HAP-1 (cell line): ENCODE measurements at places on chromosomes 6 and 20.

DNA sequence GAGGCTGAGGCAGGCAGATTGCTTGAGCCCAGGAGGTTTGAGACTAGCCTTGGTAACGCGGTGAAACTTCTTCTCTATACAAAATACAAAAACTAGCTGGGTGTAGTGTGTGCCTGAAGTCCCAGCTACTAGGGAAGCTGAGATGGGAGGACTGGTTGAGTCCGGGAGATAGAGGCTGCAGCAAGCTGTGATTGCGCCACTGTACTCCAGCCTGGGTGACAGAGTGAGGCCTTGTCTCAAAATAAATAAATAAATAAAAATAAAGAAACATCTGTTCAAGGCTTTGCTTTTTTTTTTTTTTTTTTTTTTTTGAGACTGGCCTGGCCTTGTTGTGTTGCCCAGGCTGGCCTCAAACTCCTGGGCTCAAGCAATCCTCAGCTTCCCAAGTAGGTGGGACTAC, 23.7 kb upstream of the SLC23A2 start:
- DNase-seq: no peak

DNA sequence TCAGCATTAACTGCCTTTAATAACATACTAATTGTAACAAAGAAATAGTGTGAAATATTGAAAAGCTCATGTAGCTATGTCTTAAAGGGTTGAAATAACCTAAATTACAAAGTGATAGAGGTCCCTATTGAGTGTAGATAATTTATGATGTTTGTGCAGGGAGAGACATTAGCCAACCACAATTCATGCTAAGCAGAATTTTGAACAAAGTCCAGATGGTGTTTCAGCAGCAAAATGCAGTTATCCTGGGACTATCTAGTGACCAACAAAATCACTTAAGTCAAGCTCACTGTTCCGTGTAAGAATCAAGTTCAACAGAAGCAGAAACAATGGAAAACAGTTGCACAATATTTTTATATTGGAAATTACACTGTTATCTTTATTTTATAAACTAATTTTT, 218.5 kb downstream of the SIM1 start:
- no peak for DNase-seq

DNA sequence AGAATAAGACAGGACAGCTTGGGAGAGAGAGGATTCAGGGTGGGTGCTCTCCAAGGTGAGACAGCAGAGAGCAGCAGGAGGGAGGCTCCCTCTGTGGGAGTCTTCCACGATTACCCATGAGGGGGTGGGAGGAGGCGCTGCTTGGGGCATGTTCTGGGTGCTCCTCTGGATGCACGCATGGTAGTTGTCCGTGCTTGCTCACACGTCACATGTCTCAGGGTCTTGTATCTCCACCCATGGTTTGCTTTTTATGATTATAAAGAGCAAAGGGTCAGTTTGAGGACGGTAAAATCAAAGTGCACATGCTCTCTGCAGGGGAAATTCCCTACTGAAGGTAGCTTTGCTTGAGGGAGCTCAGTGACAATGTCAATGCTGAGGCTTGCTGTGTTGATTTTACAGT, 338.4 kb downstream of the THBS2 start:
- DNase-seq: no peak

GRCh38 chr6:107732461-107732860, 91.7 kb downstream of the SCML4 start:
- no peak for DNase-seq

- no peak for DNase-seq
Measured at GRCh38 chr6:142867355-142867801, 77.6 kb downstream of the HIVEP2 start.

DNA sequence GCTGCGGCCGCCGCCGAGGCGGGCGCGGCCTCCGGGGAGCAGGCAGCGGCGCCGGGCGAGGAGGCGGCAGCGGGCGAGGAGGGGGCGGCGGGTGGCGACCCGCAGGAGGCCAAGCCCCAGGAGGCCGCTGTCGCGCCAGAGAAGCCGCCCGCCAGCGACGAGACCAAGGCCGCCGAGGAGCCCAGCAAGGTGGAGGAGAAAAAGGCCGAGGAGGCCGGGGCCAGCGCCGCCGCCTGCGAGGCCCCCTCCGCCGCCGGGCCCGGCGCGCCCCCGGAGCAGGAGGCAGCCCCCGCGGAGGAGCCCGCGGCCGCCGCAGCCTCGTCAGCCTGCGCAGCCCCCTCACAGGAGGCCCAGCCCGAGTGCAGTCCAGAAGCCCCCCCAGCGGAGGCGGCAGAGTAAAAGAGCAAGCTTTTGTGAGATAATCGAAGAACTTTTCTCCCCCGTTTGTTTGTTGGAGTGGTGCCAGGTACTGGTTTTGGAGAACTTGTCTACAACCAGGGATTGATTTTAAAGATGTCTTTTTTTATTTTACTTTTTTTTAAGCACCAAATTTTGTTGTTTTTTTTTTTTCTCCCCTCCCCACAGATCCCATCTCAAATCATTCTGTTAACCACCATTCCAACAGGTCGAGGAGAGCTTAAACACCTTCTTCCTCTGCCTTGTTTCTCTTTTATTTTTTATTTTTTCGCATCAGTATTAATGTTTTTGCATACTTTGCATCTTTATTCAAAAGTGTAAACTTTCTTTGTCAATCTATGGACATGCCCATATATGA, 3.2 kb downstream of the MARCKS start:
- no peak for DNase-seq

DNA sequence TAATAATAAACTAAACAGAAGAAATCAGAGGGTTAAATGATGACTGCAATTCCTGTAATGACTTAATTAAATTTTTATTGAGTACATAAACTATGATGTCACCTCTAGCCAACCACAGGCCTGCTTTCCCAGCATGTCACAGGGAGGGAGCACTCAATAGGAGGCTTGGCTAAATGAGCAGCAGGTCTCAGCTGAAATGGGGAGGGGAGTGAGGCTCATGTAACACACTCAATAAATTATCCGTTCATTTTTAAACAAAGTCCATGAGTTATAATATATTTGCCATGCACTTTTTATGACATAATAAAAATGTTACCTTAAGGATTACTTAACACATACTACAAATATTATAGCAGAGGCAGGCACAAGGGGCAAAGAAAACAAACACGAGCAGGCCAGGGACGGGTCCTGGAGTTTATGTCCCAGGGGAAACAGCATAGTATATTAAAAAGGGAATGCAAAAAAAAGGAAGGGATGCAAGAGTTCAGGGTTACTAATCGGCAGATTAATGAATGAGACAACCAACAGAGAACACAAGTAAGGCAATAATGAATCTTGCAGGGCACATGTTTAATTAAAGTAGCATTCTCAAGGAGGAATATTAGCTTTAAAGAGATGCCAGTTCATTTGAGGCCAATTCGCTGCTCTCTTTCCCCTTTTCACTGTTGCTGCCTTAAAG, 27.1 kb upstream of the FAM83C start:
- no peak for DNase-seq

DNA sequence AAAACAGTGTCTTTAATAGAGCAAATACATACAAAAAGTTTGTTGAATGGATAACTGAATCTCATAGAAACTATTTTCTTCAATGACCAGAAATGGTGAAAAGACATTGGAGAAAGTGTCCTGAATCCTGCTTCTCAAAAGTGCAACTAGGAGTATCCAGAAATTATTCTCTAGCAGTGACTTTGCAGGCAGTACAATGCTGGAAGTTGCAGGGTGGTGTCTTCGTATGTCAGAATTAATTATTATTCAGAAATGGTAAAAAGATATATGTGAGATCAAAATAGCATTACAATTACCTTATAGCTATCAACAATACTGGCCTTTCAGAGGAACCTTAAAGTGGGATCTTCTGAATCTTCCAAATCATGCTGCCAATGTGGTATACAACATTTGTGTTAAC, 10.0 kb downstream of the FRK start:
- DNase-seq: no peak

GRCh38 chr6:155333414-155333813, 19.1 kb upstream of the TFB1M start:
- no peak for DNase-seq

DNA sequence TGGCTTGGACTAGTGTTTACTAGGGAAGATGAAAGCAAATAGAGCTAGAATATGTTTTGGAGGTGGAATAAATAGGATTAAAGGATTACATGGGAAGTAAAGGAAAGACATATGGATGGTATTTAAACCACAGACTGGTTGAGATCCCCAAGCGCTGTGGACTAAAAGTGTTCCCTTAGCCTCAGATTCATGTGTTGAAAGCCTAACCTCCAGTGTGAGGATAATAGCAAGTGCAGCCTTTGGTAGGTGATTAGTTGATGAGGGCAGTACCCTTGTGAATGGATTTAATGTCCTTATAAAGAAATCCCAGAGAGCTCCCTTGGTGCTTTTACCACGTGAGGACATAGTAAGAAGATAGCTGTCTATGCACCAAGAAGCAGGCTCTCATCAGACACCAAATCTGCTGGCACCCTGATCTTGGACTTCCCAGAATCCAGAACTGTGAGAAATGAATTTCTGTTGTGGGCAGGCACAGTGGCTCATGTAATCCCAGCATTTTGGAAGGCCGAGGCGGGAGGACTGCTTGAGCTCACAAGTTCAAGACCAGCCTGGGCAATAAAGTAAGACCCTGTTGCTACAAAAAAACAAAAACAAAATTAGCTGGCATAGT, 57.3 kb upstream of the MCM9 start:
- DNase-seq: no peak

DNA sequence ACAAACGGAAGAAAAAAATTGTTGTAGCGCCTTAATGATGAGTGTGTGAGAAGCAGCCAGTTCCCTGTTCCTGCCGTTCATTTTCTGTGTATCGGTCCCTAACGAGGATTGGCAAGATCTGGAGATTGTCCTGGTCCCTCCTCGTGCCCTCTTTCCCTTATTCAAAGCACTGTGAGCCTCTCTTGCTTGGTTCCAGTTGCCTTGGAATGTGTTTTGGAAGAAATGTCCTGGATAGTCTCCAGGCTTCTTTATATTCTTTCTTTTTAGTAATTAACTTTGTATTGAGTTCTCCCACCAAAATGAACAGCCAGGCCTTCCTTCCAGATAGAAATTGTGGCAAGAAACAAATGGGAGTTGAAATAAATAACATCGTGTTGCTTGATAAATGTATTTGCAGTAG, 348.3 kb downstream of the CDH26 start:
- DNase-seq: no peak

DNA sequence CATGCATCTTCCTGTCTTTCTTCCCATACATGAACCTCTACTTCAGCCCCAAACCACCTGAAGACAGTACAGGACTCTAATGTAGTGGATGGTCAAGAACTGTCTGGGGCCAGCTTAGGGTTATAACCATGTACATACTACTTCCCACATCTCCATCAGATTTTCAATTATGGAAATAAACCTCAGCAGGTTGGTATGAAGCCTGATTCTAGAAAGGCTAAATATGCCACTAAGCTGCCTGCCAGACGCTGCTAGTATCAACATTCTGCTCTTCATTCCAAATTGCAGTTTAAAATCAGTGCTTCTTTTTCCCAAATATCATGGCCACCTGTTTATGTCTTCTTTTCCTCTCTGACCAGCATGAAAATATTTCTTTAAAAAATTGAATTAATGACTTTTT, 99.2 kb upstream of the ID4 start:
- no peak for DNase-seq

GRCh38 chr6:29465279-29465678, 8.3 kb downstream of the OR2H1 start:
- no peak for DNase-seq

DNA sequence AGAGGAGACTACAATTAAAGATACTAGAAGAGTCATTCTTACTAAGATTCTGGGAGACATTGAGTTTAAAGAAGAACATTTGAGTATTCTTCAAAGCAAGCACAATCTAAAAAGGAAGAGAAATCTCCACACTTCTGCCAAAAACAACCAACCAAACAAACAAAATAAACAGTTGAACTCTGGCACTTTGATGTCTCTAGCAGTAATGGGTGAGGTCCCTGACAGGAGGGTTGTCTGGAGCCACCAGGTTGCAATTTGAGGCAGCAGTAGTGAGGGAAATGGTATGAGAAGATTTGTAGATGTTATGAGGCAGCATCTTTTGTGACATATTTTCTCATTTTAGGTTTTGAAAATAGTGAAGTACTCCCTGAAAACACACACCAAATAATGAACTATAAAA, 108.1 kb downstream of the PHF3 start:
- DNase-seq: no peak

DNA sequence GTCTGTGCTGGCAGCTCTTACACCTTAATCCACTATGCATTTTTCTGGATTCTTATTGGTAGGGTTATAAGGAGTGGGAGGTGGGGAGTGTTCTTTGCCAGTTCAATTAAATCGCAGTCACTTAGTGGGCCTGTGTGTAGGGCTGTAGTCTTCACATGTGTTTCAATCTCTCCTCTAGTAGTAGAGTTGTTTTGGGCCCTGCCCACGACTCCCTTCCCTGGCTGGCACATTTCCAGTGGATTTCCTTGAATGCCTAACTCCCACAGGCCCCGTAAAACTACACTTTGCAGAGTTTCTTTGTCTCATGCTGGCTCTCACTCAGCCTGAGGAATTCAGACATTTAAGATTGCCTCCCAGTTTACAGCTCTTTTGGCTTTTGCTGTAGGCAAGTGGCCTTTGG, 414.0 kb upstream of the OPRM1 start:
- peak; percentile 71 for DNase-seq

DNA sequence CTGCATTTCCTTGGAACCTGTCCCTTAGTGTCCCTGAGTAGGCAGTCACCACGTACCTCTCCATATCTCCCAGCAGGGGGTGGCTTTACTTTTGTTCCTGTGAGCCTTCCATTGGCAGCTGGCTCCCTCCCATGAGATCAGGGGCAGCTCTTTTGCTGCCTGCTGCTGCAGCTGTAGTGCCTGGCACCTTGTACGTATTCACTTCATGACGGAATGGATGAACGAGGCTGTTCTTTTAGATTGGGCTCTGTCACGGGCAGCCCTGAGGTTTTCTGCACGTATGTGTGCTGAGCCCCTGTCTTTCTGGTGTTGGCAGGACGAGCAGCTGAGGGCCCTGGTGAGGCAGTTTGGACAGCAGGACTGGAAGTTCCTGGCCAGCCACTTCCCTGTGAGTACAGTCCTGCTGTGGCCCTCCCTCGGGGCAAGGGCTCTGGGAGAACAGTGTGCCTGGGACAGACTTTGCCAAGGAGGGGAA, 14.6 kb downstream of the MYBL2 start:
- DNase-seq: no peak

- DNase-seq: no peak
Measured at GRCh38 chr20:45118028-45118427, 3.1 kb upstream of the WFDC5 start.

- no peak for DNase-seq
Measured at GRCh38 chr20:40991181-40991889, 37.3 kb upstream of the TOP1 start.

DNA sequence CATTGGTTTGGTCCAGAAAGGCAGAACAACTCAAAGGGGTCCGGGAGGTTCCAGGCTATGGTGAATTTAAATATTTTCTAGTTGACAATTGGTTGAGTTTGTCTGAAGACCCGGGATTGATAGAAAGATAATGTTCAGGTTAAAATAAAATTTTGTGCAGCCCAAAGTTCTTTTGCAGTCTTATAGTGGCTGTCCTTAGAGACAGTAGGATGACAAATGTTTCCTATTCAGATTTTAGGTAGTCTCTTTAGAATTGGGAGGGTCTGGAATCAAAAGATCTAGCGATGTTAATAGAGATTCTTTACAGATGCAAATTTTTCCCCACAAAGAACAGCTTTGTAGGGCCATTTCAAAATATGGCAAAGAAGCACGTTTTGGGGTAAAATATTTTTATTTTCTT, 109.1 kb downstream of the TULP4 start:
- DNase-seq: peak; percentile 55

GRCh38 chr20:31717478-31718201, 5.0 kb downstream of the BCL2L1 start:
- DNase-seq: no peak

GRCh38 chr6:169931261-169931660, 179.8 kb downstream of the ERMARD start:
- no peak for DNase-seq

- DNase-seq: no peak
Measured at GRCh38 chr6:25320459-25320858, 41.3 kb downstream of the CARMIL1 start.
